GF-D8 (cell line): ENCODE measurements at places on chromosomes 4 and X.

GRCh38 chrX:9874483-9874882, 88.3 kb downstream of the SHROOM2 start:
- no peak for DNase-seq

DNA sequence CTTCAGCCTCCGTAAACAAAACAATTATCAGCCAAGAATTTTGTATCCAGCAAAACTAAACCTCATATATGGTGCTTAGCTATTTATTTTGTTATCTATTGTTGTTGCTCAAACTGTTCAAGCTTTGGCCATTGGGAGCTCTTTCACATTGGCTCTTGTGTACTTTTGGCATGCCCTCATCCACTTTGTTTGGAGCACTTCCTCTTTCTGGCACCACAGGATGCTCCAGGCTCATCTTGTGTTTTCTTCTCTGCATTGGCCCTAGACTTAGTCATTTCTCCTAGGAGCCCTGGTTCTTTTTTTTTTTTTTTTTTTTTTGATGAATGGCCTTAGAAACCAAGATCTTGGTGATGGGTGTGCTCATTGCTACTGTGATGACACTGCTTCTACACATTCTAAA, 74.5 kb downstream of the DIPK2B start:
- no peak for DNase-seq

- DNase-seq: no peak
Measured at GRCh38 chr4:140268186-140268841, 105.1 kb upstream of the SCOC start.

GRCh38 chrX:43314525-43314924, 341.6 kb upstream of the MAOA start:
- DNase-seq: no peak

- DNase-seq: no peak
Measured at GRCh38 chr4:70931347-70931746, 29.2 kb downstream of the MOB1B start.
